Mesothelial cell of epicardium (in vitro differentiated cells): ENCODE measurements at places on chromosomes 3 and 15. TPM values are rescaled to one million over a fixed set of nuclear protein-coding genes. Genes with fewer than 3 reads are reported as not detected.

The ARHGEF26 gene
- 6.2 to 6.6 TPM (median 6.6 TPM) in 3 replicates for total RNA-seq

The ST8SIA2 gene
- total RNA-seq, result 10.8 to 12.1 TPM (median 11.6 TPM) in 3 replicates

The BNC1 gene
- 49.5 to 54.0 TPM (median 50.9 TPM) in 3 replicates for total RNA-seq

The ZSCAN29 gene
- total RNA-seq, result 32.1 to 35.5 TPM (median 33.7 TPM) in 3 replicates

DNA sequence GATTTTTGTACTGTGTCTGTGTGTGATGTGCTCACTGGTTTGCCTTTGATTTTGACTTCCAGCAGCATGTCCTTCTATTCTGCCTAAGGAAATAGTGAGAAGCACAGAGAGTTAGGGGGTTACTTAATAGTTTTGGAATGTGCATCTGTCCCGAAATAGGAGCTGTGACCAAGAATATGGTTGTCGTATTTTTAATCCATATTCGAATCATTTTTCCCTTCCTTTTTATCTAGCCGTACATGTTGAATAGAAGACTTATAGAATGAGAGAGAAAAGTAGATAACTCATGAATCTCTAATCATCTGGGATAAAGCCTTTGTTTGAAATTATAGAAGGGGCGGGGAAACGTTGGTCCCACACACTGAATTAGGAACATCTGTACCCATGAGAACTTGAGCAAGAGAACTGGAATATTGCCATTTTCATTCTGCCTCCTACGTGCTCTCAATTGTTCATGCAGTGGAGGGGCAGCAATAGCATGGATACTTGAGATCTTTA lies 23.6 kb downstream of the CRTC3 start:
- H3K36me3 ChIP-seq, result peaks cover 6% of the 10 kb centered on the region
- no peak for DNase-seq
- H3K4me3 ChIP-seq, result no peak overlapping the region
- H3K4me1 ChIP-seq, result peaks cover 31% of the 10 kb centered on the region

- no peaks in the 10 kb centered on the region for H3K36me3 ChIP-seq
- H3K27ac ChIP-seq, result no peak overlapping the region
- no peak overlapping the region for H3K4me3 ChIP-seq
- H3K4me1 ChIP-seq, result peaks cover 9% of the 10 kb centered on the region
- no peak for DNase-seq
- H3K27me3 ChIP-seq, result no peaks in the 10 kb centered on the region
Observed at GRCh38 chr15:70752193-70752635, 11.1 kb downstream of the UACA start.

DNA sequence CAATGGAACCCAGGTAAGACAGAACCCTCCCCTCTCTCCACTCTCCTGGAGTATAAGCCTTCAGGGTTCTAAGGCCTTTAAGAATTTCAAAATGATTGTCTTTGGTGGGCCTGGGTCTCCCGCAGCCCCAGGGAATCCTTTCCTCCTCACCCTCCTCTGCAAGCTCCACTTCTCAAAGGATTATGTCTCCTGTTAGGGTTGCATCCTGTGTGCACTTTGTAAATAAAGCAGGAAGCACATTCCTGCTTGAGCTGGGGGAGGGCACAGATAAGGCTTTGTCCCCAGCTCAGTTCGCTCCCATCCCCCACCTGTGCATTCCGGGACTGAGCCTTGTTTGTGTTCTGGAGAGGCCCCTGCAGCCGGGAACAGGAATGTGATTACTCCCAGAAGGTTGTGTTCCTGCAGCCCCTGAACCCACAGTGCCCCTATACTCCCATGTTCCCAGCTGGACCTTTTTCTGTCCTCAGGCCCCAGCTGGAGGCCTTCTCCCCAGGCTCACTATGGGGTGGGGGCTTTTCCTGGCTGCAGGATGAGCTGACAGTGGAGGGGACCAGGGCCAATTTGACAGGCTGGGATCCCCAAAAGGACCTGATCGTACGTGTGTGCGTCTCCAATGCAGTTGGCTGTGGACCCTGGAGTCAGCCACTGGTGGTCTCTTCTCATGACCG lies 9.5 kb downstream of the TYRO3 start:
- H3K36me3 ChIP-seq, result peaks cover 20% of the 10 kb centered on the region
- H3K4me3 ChIP-seq, result peak overlapping the region; percentile 4
- DNase-seq, result peak; percentile 52
- H3K27me3 ChIP-seq, result no peaks in the 10 kb centered on the region
- peak overlapping the region; percentile 94 for H3K27ac ChIP-seq
- peaks cover 52% of the 10 kb centered on the region for H3K4me1 ChIP-seq

DNA sequence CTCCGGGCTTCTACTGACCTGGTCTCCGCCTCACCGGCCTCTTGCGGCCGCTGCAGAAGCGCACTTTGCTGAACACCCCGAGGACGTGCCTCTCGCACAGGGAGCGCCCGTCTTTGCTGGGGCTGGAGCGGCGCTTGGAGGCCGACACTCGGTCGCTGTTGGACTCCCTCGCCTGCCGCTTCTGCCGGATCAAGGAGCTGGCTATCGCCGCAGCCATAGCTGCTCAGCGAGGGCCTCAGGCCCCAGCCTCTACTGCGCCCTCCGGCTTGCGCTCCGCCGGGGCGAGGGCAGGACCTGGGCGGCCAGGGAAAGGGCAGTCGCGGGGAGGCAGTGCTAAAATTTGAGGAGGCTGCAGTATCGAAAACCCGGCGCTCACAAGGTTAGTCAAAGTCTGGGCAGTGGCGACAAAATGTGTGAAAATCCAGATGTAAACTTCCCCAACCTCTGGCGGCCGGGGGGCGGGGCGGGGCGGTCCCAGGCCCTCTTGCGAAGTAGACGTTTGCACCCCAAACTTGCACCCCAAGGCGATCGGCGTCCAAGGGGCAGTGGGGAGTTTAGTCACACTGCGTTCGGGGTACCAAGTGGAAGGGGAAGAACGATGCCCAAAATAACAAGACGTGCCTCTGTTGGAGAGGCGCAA lies 319.2 kb downstream of the FGF12 start:
- peak; percentile 34 for DNase-seq
- peaks cover 77% of the 10 kb centered on the region for H3K27me3 ChIP-seq
- H3K36me3 ChIP-seq, result no peaks in the 10 kb centered on the region
- H3K27ac ChIP-seq, result no peak overlapping the region

GRCh38 chr3:99681512-99681911 lies 43.1 kb downstream of the COL8A1 start:
- no peak overlapping the region for H3K27ac ChIP-seq
- no peaks in the 10 kb centered on the region for H3K36me3 ChIP-seq
- H3K4me3 ChIP-seq, result no peak overlapping the region
- DNase-seq, result no peak
- no peaks in the 10 kb centered on the region for H3K4me1 ChIP-seq

DNA sequence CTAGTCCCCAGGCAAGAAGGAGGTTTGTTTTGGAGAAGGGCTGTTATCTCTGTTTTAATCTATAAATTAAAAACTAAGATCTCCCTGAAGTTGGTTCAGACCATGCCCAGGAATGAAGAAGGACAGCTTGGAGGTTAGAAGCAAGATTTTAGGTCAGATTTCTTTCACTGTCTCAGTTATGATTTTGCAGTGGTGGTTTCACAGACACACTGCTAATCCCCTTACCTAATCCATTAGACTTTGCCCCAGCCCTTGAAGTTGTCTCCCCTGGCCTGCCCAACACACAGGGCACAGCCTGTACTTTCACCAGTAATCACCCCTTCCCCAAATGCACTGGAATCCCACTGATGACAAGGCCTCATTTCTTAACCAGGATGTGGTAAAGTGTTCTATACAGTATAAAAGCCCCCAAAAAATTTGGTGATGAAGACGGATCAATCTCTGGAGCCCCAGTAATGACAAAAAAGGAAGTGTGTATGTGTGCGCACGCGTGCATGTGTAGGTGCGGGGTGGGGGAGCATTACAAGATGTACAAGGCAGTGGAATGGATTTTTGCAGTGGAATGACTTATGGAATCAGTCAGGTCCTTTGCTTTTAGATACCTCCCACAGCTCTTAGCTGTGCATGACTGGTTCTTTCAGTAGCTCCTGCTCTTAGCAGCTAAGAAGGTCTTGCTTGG lies 73.1 kb upstream of the TERB2 start:
- H3K4me3 ChIP-seq, result no peak overlapping the region
- no peak overlapping the region for H3K27ac ChIP-seq
- DNase-seq, result no peak

- no peaks in the 10 kb centered on the region for H3K36me3 ChIP-seq
- H3K4me1 ChIP-seq, result no peaks in the 10 kb centered on the region
- no peaks in the 10 kb centered on the region for H3K27me3 ChIP-seq
Observed at GRCh38 chr3:16136055-16136454, 38.4 kb upstream of the GALNT15 start.

- no peak overlapping the region for H3K4me3 ChIP-seq
- H3K4me1 ChIP-seq, result peaks cover 34% of the 10 kb centered on the region
- H3K36me3 ChIP-seq, result no peaks in the 10 kb centered on the region
- H3K27me3 ChIP-seq, result no peaks in the 10 kb centered on the region
- no peak for DNase-seq
Observed at GRCh38 chr3:136184703-136185102, 11.4 kb downstream of the MSL2 start.

DNA sequence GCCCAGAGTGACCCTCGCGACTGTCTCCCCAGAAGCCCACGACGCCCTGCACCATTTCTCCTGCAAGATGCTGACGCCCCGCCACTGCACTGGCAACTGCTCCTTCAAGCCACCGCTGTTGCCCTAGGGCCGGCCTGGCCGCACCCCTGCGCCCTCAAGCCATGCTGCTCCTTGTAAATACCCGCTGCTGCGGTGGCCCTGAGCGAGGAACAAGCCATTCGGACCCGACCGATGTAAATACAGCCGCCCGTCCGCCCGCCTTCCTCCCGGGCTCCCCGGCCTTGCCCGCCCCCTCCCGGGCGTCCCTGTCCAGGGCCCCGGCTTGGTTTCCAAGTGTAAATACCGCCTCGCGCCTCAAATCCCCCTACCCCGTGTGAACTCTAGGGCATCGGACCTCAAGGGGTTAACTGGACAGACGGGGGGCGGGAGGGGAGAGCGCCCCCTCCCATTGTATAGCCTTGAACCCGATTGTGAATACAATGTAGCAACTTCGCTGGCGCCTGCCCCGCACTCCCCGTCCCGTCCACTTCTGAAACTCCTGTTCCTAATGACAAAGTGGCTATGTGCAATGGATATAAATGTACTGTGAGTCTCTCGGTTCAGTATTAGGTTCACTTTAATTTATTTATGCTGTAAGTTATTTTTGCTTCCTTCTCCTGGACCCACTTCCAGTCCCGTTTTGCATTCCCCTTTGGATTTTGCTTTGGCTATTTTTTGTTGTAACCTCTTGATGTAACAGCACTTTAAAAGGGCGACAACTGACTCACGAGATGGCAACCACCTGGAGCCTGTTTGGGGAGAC lies 5.9 kb downstream of the RNU6-1 start:
- H3K4me1 ChIP-seq, result peaks cover 39% of the 10 kb centered on the region
- H3K4me3 ChIP-seq, result peak overlapping the region; percentile 67
- no peaks in the 10 kb centered on the region for H3K36me3 ChIP-seq
- no peak for DNase-seq
- peaks cover 82% of the 10 kb centered on the region for H3K27me3 ChIP-seq
- no peak overlapping the region for H3K27ac ChIP-seq

- H3K4me3 ChIP-seq, result peak overlapping the region; percentile 72
- peaks cover 2% of the 10 kb centered on the region for H3K36me3 ChIP-seq
- peak overlapping the region; percentile 95 for H3K27ac ChIP-seq
Observed at GRCh38 chr3:152298393-152299248, 29.9 kb downstream of the MBNL1 start.

GRCh38 chr15:94584833-94585244 lies 353.5 kb downstream of the MCTP2 start:
- no peak for DNase-seq
- H3K4me3 ChIP-seq, result peak overlapping the region; percentile 28
- H3K27me3 ChIP-seq, result no peaks in the 10 kb centered on the region
- peak overlapping the region; percentile 75 for H3K27ac ChIP-seq
- H3K36me3 ChIP-seq, result no peaks in the 10 kb centered on the region

- H3K4me1 ChIP-seq, result peaks cover 6% of the 10 kb centered on the region
- H3K36me3 ChIP-seq, result no peaks in the 10 kb centered on the region
- no peak for DNase-seq
- no peaks in the 10 kb centered on the region for H3K27me3 ChIP-seq
- no peak overlapping the region for H3K4me3 ChIP-seq
Observed at GRCh38 chr3:177968891-177969290, 567.3 kb upstream of the KCNMB2 start.

GRCh38 chr3:66162766-66163165 lies 58.0 kb upstream of the SLC25A26 start:
- no peak for DNase-seq
- H3K4me1 ChIP-seq, result peaks cover 2% of the 10 kb centered on the region
- peaks cover 4% of the 10 kb centered on the region for H3K27me3 ChIP-seq
- no peak overlapping the region for H3K4me3 ChIP-seq
- H3K36me3 ChIP-seq, result no peaks in the 10 kb centered on the region

DNA sequence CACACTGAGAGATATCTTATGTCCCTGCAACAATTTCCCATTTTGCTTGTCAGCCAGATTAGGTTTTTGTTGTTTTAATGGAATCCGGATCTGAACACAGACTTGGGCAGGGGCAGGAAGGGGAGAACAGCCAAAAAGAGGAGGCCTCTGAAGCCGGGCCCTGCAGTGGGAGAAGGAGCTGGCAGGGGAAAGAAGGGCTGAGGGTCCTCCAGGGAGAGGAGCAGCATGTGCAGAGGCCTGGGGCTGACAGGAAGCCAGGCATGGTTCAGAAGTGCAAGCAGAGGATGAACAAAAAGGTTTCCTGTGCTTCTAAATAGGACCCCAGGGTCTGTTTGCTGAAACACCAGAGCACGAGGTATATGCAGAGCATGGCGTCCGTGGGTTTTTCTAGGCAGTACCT lies 49.1 kb upstream of the POMGNT2 start:
- no peak overlapping the region for H3K27ac ChIP-seq
- peaks cover 27% of the 10 kb centered on the region for H3K4me1 ChIP-seq
